H54 (cell line): ENCODE measurements at places on chromosomes 1 and 21.

DNA sequence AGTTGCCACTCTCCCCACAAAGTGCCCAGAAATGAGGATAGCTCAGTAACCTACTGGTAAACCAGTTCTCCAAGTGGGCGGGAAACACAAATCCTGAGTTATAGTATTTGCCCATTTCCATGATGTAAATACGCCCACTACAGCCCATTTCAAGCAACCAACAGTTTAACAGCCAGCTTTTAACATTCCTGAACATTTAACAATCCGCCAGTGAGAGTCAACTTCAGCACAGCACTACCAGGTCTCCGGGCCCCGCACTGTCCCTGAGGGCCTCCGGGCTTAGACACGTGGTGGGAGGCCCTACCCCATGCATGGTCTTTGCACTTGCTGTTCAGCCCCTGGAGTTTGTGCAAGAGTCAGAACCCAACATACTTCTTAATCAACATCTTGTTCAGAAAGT lies 132.0 kb upstream of the CTTNBP2NL start:
- DNase-seq: no peak

DNA sequence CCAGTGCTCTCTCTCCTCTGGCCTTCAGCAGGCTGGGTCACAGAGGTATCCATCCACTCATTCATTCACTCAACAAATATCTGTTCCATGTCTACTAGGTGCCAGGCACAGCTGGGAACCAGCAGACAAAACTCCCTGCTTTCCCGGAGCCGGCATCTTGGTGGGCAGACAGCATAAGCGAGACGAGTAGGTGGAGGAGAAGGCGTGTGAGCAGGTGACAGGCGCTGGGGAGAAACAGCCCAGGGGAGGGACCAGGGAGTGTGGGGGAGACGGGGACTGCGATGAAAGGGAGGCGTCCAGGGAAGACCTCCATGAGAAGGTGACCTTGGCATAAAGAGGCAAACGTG lies 11.0 kb upstream of the KCNAB2 start:
- no peak for DNase-seq

DNA sequence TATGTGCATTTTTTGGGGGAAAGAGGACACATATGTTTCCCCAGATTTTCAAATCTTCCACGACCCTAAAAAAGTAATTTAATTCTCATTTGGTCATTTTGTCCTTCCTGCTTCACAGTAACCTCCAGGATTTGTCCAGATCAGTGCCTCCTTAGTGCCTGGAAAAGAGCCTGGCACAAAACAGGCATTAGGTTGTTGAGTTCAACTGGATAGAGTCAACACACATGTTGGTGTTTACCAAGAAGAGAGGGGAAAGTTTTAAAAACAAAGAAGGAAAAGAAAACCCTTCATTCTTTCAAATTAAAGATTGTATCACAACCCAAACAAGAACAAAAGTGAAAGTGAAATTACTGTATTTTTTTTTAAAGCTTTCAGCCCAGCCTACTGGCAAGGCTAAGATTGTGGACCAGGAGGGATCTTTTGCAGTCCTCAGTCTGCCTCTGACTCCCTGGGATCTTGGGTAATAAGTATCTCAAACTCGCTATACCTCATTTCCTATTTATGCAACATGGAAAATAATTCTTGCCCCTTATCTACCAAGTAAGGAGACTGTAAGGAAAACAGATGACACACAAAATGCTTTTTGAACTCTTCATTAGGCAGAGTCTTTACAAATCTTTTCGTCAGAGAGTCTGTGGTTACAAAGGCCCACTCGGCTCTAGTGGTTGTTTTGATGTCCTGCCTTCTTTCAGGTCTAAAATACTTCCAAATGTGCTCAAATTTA lies 57.8 kb downstream of the ZNF281 start:
- DNase-seq: no peak

GRCh38 chr1:17539477-17540254 lies at the start of gene ARHGEF10L:
ARHGEF10L (plus strand) TSS chr1:17539698; CDS start chr1:17580596, 40,898 bp downstream.
- DNase-seq: no peak

DNA sequence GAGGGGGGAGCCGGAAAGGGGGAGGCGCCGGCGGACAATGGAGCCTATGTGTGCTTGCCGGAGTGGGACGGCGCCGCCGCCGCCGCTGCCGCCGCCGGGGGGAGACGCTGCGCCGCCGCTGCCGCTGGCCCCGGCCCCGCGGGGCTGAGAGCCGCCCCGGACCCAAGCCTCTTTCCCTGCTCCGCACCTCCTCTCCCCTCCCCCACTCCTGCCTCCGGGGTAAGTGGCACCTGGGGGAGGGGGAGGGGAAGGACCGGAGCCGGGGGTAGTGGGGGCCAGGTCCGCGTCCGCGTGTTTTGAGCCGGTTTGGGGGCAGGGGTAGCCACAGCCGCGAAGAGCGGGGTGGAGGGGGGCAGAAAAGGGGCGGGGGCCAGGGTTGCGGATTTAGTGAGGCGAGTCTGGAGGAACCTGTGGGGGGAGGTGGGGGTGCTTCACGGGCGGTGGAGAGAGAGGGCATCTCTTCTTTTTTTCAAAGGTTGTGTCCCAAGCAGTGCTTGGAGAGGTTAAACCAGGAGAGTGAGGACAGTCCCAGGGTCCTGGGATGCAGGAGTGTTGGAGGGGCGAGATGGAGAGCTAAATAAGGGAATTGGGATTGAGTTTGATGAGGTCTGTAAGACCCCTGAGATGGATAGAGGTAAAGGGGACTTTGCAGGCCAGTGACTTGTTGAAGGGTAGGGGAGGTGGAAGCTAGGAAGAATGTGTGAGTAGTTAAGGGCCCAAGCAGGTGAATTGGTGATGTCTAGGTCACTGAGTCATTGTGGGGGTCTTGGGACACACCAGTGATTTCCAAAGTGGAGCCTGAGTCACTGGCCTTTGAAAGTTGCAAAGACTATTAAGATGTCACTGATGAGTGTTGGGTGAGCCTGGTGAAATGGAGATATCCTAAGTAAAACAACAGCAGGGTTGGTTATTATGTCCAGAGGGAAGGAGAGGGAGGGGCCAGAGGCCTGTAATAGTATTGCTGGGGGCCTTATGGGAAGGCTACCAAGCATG lies 59.1 kb downstream of the BCL9 start:
- peak; percentile 24 for DNase-seq

- DNase-seq: peak; percentile 76
Observed at GRCh38 chr1:203117611-203118575, 9.6 kb upstream of the ADORA1 start.

DNA sequence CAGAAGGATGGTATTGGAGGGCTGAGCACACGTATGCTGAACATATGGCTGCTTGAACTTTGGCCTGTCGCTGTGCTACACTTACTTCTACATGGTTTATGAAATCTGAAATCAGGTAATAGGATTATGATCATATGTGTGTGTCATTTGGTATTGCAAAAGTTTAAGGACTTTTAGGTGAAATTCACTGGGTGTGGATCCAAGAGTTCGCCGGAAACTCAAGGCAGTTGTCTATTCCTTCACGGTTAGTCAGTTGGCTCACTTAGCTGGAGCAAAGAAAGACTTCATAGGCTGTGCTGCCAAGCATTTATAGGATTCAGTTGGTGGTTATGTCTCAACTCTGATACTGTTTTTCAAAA lies 927 bp downstream of the UAP1 start:
- DNase-seq: no peak

DNA sequence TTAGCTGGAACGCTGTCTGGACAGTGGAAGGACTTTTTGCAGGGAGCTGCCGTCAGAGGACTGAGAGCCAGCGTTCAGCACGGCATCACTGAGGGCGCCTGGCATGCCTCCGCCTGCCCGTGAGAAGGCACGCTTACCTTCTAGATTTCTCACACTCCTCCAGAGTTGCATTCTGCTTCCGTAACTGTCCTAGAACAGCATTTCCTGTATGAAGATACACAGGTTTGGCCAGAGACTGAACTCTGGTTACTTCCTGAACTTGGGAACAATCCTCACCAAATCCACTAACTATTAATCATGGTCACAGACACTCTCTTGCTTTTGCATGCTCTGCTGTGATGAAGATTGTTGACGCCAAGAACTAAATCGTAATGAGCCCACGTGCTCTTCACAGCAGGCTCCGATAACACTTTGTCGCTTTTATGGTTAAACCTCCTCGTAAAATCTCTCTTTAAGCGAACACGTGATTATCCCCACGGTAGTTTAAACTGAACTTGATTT lies 93.5 kb downstream of the KIF26B start:
- no peak for DNase-seq
